ENCODE measurements at places on chromosomes 7 and 10.

DNA sequence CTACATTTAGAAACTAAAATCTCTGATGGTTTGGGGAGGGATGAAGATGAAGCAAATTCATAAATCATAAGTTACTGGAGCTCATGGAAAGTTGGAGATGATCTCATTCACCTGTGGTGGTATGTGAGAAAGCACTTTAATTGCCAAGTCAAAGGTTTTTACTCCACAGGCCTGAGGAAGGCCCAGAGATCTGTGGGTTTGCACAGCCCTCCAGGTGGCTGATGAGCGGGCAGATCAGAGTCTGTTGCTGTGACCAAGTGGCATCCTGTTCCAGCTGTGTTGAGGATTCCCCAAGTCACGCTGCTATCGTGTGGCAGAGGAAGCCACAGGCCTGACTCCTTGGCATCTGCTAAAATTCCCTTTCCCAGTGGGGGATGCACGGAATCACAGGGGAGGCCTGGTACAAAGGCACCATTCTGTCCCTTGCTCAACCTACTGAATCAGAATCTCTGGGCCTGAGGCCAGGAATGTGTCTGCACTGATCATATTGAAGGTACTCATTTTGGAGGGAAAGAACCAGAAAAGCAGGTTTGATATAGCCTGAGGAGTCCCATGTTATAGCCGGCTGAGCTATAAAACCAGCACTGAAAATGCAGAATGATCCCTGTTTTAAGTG lies 19.7 kb upstream of the DDC start:
- no peak for DNase-seq

- DNase-seq, result no peak
These were observed 2.4 kb downstream of the ANKRD22 start for GRCh38 chr10:88849234-88849633.

GRCh38 chr7:22613496-22613895 lies 113.5 kb upstream of the IL6 start:
- no peak for DNase-seq

DNA sequence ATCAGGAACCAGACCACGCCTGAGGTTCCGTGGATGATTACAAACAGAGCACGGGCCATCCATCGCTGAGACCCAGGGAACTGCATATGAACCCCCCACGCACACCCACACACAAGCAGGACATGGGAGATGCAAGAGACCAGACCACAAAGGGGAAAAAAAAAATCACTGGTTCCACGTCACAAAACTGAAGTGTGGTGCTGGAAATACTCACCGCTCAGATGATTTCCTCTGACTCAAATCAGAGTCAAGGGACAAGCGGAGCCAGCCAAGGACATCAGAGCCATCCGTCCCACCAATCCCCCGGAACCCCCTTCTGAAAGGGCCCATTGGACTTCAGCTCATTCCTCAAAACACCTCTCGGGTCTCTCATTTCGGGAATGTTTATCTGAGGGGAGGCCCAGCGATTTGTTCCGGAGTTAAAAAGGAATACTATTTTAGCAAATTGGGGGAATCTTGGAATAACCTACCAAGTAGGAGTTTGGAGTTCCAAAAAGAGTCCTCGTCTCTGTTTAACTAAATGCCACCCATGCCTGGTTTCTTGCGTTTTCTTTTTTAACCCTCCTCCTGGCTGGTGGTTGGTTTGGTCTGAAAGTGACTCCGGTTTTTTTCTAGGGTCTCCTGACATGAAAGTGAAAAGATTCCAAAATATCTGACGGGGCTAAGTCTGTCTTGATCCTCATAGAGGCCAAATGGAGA lies 15.0 kb downstream of the SNX8 start:
- peak; percentile 82 for DNase-seq

GRCh38 chr7:99428972-99429566 lies 9.5 kb downstream of the PTCD1 start:
- no peak for DNase-seq

- DNase-seq, result no peak
These were observed 83.1 kb downstream of the ADCY1 start for GRCh38 chr7:45657136-45657889.

DNA sequence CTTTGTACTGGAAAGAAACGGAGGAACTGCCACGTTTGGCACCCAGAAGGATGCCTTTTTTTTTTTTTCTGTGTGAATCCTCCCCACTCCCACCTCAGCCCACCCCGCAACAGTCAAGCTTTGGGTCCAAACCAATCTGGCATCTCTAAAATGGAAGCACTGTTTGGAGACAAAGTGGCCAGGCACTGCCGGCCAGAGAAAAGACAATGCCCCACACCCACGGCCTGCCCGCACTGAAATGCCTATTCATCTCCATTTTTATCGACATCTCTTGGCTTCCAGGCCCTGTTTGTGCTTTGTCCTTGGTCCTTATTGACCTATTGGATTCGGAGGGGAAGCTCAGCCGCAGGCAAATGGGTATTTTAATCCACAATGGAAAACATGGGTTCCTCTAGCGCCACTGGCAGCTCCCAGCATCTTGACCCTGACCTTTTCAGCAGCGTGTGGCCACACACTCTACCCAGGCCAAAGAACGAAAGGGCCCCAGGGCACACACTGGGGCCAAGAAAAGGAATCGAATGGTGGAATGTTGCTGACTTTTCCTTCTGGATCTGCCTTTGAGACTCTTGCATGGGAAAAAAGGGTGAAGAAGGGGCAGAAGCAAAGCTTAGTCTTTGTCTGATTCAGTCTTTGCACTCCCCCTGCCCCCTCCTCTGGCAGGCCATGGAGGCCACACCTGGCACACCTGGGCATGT lies 162.6 kb upstream of the CDCA7L start:
- DNase-seq, result peak; percentile 97

- DNase-seq, result no peak
These were observed 383.9 kb downstream of the SORCS1 start for GRCh38 chr10:106780632-106781031.

GRCh38 chr10:10817609-10818008 lies 200.1 kb upstream of the CELF2 start:
- no peak for DNase-seq

- DNase-seq, result no peak
These were observed 179.8 kb downstream of the EBF3 start for GRCh38 chr10:129784291-129784690.

GRCh38 chr7:142626420-142627035 lies 122.7 kb upstream of the PRSS1 start:
- no peak for DNase-seq

GRCh38 chr10:6445671-6446316 lies 134.3 kb downstream of the PRKCQ start:
- DNase-seq, result peak; percentile 76

DNA sequence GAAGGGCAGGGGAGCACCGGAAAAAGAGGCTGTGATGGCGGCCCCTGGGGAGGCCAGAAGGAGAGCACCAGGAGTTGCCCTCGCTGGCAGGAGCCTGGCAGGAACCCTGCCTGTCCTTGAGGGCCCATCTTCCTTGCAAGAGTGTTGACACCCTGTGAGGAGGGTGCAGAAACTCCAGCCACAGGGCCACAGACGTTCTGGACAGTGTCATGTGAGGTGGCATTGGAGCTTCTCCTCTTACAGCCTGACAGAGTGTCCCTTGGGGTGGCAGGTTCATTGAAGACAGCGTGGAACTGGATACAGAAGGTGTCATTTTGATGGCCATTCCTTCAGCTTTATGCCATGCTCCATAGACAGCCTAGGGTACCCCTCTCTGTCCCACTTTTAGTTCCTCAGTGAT lies 54.2 kb downstream of the RBM20 start:
- no peak for DNase-seq

- no peak for DNase-seq
These were observed 170.3 kb upstream of the CELF2 start for GRCh38 chr10:10847387-10847786.

DNA sequence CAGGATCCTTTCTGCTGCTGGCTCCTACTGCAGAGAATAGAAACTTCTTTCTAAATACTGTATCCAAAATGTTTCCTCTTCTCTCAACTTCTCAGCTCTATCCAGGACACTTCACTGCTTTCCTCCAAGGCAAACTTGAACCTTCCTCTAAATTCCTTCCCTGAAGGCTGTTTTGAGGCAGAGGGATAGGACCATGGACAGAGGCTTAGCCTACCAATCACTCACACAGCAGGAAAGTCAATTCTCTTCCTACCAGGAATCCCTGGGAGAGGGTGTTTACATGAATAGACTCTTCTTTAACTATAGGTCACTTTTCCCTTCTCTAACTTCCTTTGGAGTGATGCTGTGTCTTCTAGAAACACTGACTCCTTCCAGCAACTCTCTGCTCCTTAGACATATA lies 115.6 kb upstream of the MKLN1 start:
- no peak for DNase-seq

DNA sequence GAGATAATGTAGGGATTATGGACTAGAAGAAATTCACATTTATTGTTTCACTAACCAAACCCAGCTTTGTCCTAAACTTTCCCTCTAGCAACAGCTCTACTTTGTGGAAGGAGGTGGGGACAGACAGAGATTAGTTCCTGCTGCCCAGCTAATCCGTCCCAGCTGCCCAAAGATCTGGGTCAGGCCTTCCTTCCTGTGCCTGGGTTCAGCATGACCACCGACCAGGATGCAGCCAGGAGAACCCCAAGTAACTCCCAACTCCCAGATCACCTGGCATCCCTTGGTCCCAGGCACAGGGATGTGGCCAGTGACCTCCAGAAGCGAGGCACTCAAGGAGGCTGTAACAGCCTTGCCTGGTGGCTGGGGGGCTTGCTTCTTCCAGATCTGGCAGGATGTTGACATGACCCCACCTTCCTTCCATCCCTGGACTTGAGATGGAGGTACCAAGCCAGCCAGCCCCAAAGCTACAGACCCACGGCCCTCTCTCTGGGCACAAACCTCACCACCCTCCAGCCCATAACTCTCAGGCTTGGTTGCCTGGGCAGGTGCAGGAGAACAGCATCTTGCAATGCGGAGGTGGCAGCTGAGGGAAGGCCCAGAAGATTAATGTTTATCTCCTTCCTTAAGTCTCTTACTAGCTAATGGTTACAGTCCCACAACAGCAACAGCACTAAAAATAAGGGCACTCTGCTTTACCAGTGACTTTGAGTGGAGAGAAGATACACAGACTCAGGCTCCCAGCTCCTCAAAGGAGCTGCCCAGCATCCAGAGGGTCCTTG lies 11.1 kb downstream of the CAMK2G start:
- DNase-seq, result no peak

DNA sequence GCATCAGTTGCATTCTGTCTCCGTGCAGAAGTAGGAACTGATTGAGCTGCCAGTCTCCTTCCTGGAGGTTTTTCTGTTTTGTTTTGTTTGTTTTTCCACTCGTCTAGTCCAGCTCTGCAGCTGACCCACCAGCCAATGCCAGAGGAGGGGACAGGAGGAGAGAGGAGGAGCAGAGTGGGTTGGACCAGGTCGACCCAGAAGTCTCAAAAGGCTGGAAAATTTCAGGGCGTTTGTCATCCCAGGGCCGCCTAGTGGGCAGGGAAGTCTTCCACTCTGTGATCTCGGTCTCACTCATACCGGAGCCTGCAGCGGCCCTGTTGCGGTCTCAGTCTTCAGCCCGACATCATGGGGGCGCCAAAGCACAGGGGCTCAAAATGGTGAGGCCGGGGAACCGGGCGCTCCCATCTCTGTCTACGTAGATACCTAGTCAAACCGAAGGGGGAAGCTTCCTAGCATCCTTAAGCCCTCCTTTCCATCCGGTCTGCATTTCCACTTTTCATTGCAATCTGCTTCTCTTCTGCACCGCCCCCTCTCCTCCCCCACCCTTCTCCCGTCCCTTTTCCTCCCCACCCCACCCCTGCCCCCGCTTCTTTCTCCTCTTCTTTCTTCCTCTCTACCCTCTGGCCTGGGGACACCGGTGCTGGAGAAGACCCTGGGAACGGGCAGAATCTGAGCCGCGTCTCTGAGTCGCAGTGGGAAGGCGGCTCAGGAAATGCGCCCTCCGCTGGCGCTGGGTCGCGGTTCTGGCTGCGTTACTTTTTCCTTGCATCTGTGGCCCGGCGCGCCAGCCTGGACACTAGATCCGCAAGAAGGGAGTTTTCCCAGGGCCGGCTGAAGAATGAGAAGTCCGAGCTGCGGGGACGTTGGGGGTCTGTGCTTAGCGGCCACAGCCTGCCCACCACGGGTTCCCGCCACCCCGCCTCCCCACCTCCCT lies 16.2 kb upstream of the PAX2 start:
- peak; percentile 28 for DNase-seq

DNA sequence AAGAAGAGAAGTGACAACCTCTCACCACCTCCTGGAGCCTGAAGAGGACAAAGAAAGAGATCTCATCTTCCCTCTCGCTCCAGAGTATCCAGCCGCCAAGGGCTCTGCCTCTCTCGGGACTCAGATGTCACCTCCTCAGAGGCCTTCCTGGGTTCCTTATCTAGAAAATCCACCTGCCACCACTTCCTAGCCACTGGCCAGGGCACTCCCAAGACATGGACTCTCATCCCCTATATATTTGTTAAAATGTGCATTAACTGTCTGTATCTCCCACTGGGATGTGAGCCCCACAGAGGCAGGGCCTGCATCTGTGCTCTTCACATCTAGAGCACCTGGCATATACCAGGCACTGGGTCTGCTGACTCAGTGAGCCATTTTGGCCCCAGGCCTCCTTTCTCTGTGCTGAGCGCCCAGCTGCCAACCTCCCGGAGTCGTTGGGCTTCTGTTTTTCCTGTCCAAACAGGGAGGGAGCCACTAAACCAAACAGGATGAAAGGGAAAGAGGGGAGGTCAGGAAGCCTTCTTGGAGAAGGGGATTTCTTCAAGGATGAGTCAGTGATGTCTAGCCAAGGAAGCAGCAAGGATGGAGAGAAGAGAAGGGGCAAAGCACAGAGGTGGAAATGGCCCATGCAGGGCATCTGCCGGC lies 58.9 kb downstream of the KCNMA1 start:
- DNase-seq, result no peak

- no peak for DNase-seq
These were observed 9.9 kb upstream of the PRKAG2 start for GRCh38 chr7:151886783-151887182.

- no peak for DNase-seq
These were observed 44.9 kb downstream of the DRGX start for GRCh38 chr10:49350846-49351532.

GRCh38 chr7:130957137-130957513 lies 223.1 kb upstream of the KLF14 start:
- DNase-seq, result no peak

Data from posterior cingulate gyrus (tissue), 11 donors.